ENCODE measurements at places on chromosomes 1 and 21.

DNA sequence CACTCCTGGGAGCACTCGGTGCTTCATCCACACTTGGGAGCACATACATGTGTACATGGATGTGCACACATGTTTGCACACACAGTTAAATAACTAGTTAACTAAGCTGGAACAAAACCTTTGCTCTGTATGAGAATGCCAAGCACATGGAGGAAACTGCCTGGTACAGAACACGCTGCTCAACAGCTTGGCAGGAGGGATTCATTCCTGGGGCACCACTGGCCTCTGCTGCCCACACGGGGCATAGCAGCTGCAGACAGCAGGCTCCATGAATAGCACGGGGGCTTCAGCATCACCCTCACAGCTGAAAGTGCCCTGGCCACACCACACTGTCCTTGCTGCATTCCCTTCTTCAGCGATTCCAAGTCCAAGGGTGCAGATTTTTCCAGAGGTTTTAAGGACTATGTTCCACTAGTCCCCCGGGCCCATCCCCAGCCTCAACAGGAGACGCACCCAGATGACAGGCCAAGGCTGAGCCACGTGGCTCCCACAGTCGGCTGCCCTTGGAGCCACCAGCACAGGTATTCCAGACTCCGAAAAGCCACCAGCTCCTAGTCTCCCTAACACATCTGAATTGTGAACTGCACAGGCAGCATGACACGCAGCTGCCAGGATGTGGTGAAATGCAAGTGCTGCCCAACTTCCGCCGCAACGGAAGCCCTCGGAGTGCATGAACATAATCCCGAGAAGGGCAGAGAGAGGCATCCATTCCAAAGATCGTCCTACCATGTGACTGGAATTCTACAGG is 16.9 kb downstream of the NPHP4 start:
- peak; percentile 87 for DNase-seq

- no peak for DNase-seq
Observed at GRCh38 chr1:40758578-40759343, 24.8 kb upstream of the KCNQ4 start.

DNA sequence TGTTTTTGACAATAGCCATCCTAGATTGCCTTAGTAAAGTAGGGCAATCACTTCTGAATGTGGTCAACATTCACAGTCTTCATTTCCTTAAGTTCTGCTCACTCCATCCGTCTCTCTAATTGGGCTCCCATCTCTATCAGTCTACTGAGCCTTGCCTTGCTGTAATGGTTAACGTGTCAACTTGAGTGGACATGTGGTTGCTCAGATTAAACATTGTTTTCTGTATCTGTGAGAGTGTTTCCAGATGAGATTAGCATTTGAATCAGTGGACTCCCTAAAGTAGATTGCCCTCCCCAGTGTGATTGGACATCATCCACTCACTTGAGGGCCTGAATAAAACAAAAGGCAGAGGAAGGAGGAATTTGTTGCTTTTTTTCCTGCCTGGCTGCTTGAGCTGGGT is 26.4 kb downstream of the C1orf216 start:
- DNase-seq = no peak

DNA sequence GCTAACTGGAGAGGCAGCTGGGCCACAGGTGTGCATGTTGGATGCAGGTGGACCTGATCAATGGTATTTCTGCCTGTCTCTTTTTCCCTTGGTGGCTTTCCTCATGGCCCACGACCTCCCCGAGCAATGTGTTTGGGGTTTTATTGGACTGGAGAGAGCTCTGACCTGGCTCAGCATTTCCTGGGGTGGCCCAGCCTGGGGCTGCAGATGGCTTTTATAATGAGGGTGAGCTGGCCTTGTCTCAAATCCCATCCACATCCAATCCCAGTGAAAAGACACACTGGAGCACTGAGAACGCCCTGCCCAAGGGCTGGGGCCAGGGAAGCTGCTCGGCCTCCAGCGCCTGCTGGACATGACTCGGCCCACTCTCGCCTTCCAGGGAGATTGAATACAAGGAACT is 44.1 kb downstream of the SIM2 start:
- DNase-seq = no peak

DNA sequence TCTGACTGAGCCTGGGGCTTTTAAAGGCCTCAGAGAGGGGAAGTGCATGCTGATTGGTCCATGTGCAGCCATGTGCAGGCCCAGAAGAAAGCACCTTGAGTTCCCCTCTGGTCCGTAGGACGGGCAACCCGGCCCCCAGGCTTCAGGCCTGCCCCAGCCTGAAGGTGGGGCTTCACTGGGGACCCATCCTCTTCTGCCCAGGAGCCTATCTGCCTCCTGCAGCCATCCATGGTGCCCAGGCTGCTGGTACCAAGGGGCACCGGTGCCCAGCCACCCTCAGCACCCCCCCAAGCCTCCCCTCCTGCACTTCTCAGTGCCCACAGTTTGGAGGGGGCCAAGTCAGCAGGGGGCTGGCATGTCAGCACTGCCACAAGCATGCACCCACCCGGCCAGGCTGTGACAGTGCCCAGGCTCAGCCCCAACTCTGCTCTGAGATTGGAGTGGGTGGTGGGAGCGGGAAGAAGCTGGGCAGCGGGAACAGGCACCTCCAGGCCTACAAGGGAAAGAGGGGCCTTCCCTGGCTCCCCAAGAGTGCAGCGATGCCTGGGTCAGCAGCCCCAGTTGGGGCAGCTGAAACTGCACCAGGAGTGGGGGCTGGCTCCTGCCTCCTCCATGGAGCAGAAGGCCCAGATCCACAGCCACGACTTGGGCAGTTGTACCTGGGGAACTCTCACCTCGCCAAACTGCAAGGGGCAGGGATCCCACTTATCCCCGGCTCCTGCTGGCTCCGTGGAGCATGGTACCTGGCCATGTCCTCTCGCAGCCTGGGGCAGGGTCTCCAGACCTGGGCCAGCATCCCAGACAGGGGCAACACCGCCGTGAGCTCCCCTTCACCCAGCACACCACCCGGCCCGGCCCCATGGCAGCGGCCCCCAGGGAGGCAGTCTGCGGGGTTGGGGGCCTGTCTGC is 11.7 kb downstream of the COL6A2 start:
- DNase-seq = peak; percentile 8

DNA sequence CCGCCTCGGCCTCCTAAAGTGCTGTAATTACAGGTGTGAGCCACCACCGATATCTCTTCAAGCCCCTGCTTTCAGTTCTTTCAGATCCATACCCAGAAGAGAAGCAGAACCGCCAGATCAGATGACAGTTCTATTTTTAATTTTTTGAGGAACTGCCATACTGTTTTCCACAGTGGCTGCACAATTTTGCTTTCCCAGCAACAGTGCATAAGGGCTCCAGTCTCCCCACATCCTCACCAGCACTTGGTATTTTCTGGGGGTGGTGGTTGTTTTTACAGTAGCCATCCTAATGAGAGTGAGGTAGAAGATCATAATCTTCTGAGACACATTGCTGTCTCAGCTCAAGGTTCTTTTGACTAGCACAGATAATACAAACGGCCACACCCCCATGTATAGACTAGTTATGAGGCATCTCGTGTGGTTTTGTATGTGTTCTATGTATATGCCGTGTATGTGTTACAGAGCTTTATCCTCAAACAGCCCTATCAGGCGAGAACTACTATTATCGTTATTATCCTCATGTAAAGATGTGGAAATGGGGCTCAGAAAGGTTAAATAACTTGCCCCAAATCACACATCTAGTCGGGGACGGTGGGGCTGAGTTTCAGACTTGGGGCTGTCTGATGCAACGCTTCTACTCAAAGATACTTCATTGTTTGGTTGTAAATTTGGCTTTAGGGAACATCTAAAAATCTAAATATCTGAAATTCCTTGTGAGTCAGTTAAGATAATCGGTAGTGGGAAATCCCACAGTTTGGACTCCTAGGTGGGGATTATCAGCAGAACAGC is 12.0 kb downstream of the FHAD1 start:
- no peak for DNase-seq

- DNase-seq = no peak
Observed at GRCh38 chr1:206672844-206673758, 11.6 kb upstream of the MAPKAPK2 start.

DNA sequence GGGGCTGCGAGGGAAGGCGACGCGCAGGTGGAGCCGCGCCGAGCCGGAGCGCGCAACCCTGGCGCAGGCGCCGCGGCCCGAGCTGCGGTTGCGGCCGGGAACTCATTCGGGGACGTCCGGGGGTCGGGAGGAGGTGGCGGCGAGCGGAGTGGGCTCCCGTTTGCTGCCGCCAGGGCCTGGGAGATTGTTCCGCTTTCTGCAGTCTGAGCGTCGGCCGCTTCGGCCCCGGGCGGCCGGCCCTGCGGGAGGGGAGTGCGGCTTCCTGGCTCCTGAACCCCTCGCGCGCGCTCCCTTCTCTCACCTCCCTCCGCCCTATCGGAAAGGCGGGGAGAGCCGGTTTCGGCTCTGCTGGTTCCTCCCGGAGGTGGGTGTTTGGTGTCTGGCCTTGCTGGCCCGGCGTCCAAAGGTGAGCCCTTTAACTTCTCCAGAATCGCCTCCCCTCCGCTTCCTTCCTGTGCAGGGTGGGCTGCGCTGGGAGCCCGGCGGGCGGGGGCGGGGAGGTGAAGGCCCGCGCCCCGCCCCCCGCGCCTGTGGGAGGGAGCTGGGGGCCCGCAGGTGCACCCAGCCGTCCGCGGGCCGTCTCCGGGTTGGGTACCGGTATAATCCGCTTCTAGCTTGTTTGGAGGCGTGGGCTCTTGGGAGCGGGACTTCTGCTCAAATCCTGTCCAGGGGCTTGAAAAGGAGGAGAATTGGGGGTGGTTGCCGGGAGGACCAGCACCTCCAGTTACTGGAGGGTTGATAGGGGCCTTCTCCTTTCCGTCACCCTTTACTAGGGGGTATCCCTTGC is 683 bp downstream of the LRRC8D start:
- peak; percentile 64 for DNase-seq

DNA sequence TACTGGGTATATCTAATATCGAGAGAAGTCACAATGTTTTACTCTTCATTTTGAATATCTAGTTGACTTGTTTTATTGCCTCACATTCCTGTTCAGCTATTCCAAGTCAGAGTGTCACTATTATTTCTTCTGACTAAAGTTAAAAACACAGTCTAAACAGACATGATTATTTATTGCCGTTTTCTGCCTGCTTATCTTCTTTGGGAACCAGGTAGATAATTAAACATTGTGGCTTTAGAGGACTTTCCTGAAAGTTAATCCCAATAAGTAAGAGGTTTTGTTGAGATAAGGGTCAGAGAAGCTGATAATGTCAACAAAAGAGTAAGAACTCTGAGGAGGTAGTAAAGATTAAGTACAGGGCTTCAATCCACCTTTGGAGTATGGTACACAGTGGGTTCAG is 53.8 kb downstream of the PCNX2 start:
- DNase-seq = no peak

DNA sequence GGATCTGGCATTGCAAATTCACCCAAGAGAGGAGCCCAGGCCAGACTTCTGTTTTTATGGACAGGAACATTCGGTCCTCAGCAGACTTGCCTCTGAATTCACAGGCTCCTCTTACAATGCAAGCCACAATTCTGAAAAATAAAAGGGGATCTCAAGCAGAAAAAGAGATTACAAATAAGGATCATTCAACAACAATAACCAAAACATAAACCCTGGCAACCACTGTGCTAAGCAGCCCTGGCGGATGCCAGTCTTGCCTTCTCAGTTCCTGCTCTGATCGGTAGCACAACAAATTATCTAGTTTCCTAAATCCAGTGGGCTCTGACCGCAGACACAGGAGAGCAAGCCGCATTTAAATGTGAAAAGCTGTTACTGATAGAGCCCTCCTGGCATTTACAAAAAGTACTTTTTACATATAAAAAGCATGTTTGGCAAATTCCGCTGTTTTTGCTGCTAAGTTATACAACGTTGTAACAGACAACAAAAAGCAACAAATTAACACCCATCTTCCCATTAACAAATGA is 123.4 kb upstream of the FOXD3 start:
- DNase-seq = no peak

GRCh38 chr1:85315789-85316188 is 39.4 kb upstream of the BCL10 start:
- DNase-seq = no peak

GRCh38 chr1:222455188-222455879 is 92.6 kb downstream of the HHIPL2 start:
- DNase-seq = peak; percentile 87

DNA sequence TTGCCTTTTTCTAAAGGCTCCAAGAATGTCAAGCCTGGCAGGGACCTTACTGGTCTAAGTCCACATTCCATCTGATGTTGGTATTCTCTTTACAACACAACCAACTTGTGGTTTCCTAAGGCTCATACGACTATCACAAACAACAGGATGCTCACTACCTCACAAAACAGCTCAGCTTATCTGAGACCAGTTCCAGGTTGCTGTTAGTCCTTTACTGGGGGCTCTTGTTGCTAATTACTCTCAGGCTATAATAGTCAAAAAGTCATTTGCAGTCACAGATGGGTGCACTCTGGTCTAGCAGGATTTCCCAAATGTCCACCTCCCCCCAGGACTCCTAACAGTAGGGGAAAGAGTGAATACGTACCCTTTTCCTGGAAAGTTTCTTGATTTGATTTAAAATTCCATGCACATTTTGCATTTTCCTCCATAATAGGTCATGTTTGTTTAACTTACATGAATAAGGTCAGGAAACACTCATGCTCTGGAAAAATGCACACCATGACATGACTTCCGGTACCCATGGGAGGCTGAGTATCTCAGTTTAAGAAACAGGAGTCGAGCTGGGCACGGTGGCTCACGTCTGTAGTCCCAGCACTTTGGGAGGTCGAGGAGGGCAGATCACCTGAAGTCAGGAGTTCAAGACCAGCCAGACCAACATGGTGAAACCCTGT is 16.0 kb downstream of the LCK start:
- DNase-seq = no peak

- DNase-seq = no peak
Observed at GRCh38 chr1:244460197-244460596, 876 bp upstream of the CATSPERE start.

DNA sequence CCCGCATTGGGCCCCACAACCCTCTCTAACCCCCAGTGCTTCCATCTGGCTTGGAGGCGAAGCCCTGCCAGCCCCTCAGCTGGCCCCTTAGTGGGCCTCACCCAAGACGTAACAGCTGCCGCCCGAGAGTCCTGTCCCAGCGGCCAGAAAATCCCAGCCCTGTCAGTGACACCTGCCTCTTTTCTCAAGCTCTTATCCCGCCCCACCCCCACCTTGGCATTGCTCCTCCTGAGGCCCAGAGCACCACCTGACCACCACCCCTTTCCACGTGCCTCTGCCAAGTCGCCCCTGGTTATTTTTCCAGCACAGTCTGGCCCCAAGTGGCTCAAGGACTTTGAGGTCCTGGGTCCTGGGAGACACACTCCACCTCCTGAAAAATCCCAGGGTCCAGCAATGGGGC is 5.9 kb upstream of the CTRC start:
- no peak for DNase-seq

DNA sequence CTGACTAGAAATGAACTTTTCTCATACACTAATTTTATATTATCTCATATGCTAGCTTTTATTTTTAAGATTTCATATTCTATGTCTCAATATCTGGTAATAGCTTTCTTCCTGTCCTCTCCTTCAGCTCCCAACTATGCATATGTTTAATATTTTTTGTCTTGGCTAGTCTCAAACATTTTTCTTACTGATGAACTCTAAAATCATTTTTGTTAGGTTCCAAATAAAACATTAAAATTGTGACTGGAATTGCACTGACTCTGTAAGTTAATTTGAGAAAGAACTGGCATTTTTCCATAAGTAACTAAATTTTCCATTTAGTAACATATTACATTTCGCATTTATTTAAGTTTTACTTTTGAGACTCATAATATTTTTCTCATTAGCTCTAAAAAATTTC is 368.5 kb upstream of the DPYD start:
- DNase-seq = no peak

Measured in AG20443 (cell line).